Right renal cortex interstitium (tissue), 3 donors: ENCODE measurements at places on chromosomes 5 and 9. TPM values are rescaled to one million over a fixed set of nuclear protein-coding genes. Genes with fewer than 3 reads are reported as not detected.
A peak's percentile ranks its signal among the peaks of the same experiment; 100 is the strongest.

DNA sequence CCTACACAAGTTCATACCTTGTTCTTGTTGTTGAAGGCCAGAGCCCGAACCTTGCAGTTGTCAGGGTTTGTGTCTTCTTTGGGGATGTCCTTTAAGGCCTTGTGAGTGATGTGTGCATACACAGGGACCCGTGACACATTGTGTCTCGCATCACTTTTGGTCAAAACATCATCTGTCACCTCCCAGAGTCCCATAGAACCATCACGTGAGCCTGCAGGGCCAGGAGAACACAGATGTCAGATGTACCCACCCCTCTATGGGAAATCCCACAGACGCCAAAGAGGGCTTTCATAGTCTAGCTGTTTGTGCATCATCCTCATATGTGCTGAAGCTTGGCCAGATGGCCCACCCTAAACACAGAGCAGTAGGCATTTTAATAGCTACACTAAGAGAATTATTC, 28.2 kb downstream of the DCAF12 start:
- DNase-seq, result no peak

GRCh38 chr9:75071530-75072122, 16.3 kb downstream of the NMRK1 start:
- DNase-seq, result no peak

DNA sequence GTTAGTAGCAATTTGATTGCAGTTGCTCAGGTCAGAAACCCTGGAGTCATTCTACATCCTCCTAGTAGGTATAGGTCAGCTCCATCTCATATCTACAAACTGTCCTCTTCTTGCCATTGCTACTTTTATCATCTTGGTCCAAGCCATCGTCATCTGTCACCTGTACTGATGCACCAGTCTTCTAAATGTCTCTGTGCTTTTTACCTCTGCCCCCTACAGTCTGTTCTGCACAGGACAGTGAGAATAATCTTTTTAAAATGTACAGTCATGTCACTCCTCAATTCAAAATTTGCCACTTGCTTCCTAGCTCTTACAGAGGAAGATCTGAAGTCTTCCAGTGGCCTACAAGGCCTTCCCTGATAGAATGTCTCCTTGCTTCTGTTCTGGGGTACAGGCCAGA, 6.8 kb downstream of the NNT start:
- DNase-seq, result no peak

DNA sequence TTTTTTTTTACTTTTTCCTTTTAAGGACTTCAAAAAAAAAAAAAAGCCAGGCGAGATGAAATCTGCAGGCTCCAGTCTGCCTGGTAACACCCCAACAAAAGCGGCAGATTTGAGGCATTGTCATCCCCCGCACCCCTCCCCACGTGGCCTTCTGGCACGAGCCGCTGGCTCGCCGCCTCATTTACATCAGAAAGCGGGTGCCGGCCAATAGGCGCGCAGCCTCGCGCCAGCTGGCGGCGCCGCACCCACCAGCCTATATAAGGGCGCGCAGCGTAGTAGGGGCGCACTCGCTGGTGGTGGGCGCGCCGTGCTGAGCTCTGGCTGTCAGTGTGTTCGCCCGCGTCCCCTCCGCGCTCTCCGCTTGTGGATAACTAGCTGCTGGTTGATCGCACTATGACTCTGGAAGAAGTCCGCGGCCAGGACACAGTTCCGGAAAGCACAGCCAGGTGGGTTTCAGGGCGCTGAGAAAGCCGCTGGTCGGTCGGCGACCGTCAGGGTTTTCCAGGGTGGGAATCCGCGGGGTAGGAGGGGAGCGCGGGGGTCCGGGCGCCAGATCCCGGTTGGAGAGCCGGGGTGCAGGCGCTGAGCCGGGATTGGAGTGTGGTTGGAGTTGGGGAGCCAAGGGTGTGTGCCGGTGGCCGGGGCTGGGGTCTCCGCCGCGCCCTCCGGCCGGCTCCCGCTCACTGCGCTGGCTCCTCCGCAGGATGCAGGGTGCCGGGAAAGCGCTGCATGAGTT, at the start of gene GADD45G:
GADD45G (plus strand) TSS at position 284 of the 736 bp plus-strand sequence; CDS start at position 394, 110 bp downstream.
- peak; percentile 62 for DNase-seq

- no peak for DNase-seq
These were observed 170.0 kb downstream of the EBF1 start for GRCh38 chr5:158929552-158930218.

DNA sequence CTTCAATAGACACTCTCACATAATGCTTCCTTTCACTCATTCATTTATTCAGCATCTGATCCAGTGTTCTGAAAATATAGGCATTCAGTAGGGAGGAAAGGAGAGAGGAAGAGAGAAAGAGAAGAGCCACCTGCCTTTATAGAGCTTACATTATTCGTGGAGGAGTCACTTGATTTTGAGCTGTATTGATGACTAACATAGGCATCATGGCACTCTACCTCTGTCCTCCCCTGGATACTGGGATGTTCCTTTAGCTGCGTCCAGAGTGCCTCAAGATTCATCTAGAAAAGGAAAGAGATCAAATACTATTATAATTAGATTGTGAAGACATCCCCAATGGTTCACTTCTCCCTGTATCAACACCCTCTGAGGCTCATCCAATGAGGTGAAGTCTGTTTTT, 345.1 kb downstream of the SPATA31D1 start:
- DNase-seq, result no peak

DNA sequence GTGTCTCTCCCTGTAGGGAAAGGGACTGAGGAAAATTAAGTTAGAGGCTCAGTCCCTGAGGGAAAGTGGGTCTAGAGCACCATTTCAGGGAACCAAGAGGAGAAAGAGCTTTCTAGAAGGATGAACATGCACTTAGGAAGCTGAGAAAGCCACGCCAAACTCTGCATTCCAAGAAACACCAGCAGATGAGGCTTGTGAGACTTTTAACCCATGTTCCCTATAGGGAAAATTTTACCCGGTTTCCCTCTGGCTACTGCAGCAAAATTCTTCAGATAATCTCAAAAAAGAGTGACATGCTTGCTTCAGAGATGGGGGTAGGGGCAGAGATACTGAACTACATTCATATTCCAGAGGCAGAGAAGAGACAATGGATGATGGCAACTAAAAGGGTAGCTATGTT, 8.6 kb downstream of the TLN1 start:
- no peak for DNase-seq

DNA sequence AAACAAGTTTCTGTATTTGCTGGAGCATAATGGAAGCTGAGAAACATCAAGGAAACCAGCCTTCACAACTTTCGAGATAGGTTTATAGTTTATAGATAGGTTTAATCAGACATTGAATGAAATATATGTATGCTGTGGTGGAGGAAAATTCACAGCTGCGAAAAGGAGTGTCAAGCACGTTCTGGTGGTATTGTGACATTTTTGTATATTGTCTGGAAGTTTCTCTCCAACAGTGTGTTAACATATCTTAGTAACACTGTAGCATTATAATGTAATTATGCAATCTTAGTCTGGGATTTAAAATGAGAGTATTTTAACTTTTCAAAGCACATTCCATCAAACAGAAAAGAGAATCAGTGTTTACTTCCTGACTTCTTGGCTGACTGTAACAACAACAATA, 50.0 kb downstream of the FCHO2 start:
- no peak for DNase-seq

UBTD2 gene
- 74.5 TPM for polyA plus RNA-seq

SHC3 gene
- 2.5 TPM for polyA plus RNA-seq
